Femur (tissue), 1 donor: ENCODE measurements at places on chromosomes 11 and 22.
A peak's percentile ranks its signal among the peaks of the same experiment; 100 is the strongest.

- no peak for DNase-seq
Measured at GRCh38 chr11:15649371-15650104, 534.8 kb downstream of the INSC start.

GRCh38 chr11:113137713-113138529 lies 176.5 kb upstream of the TTC12 start:
- no peak for DNase-seq

- DNase-seq = no peak
Measured at GRCh38 chr11:76148231-76148630, 58.1 kb downstream of the WNT11 start.

DNA sequence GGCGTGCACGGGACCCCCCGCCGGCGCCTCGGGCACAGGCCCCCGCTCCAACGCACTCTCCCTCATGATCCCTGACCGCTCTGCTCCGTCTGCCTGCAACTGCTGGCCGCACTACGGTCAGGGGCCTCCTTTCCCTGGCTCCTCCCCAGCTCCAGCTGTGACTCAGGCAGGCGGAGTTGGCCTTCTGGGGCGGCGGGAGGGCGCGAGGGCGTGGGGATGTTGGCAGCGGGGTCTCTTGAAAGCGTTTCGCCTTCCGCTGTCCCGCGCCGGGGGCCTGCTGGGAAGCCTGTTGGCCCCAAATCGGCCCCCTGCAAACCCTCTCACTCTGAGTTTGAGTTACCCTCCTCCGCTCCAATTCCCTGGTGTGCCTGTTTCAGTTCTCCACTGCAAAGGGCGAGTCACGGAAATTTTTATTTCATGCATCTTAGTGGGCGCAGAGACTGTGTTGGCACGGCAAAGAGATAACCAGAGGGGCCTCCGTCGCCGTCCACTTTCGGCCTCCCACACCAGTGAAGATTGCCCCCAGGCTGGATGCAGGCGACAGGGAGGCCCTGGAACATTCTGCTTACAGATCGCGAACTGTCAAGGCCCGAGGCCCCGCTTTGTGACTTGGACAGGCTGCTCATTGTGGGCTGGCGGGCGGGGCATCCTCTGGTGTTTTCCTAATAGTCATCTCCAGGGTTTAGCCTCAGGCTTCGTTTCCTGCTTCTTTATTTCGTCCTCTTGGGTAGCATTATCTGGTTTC lies at the start of gene CAVIN3:
Gene CAVIN3, minus strand, starts transcription at position 91 of the 745 bp plus-strand sequence. Its CDS starts 25 bp downstream, at position 66.
- peak; percentile 92 for DNase-seq

- DNase-seq = no peak
Measured at GRCh38 chr22:49608660-49609059, 219.0 kb downstream of the BRD1 start.

GRCh38 chr11:46582588-46582987 lies 11.2 kb downstream of the AMBRA1 start:
- DNase-seq = no peak

GRCh38 chr22:17945888-17946648 lies 78.3 kb downstream of the MICAL3 start:
- DNase-seq = no peak

- DNase-seq = no peak
Measured at GRCh38 chr11:90784241-90784814, 561.5 kb upstream of the CHORDC1 start.

GRCh38 chr22:46522797-46523196 lies 14.6 kb downstream of the CELSR1 start:
- DNase-seq = no peak

DNA sequence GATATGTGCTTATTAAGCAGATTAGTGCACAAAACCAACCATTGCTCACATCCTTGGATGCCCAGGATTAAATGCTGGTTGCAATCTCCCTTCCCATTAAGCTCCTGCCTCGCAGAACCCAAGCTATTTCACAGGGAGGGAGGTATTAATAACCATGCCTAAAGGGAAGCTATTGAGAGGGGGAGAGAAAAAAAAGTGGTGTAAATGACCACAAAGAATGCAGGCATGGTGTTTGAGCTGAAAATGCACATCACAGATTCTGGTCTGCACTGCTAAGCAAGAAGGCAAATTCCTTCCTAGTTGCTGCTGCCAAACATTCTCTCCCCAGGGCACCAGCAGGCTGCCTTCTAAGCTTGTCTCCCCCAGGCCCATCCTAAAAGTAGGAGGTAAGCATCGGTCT lies 92.0 kb upstream of the ISX start:
- peak; percentile 28 for DNase-seq

GRCh38 chr11:12724301-12725054 lies 50.3 kb downstream of the TEAD1 start:
- peak; percentile 62 for DNase-seq

DNA sequence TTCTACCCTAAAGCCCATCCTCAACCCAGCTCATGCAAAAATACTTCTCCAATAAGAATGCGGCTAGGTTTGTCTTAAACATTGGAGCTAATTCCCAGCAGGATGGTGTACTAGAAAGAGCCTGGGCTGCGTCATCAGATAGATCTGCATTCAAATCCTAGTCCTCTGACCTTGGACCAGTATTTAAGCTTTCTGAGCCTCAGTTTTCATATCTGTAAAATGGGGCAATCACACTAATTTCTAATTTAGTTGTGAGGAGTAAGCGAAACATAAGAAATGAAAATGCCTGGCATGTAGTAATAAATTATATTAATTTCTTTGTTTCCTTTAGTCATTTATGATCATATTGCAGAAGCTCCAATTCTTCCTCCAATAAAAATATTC lies 32.2 kb upstream of the ACCSL start:
- no peak for DNase-seq

- DNase-seq = no peak
Measured at GRCh38 chr11:132541794-132542193, 990.5 kb downstream of the OPCML start.

DNA sequence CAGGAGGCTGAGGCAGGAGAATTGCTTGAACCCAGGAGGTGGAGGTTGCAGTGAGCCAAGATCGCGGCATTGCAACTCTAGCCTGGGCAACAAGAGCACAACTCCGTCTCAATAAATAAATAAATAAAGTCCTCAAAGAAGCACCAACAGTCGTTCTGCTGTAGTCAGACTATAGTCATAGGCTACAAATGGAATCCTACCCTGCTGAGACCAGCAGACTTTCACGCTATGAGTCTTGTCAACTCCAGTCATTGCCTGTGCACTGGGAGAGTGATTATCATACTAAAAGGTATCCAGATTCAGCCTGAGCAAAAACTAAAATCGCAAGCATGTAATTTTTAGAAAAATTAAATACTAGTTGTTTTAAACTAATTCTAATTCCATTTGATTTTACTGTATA lies 19.6 kb downstream of the USP28 start:
- DNase-seq = no peak

DNA sequence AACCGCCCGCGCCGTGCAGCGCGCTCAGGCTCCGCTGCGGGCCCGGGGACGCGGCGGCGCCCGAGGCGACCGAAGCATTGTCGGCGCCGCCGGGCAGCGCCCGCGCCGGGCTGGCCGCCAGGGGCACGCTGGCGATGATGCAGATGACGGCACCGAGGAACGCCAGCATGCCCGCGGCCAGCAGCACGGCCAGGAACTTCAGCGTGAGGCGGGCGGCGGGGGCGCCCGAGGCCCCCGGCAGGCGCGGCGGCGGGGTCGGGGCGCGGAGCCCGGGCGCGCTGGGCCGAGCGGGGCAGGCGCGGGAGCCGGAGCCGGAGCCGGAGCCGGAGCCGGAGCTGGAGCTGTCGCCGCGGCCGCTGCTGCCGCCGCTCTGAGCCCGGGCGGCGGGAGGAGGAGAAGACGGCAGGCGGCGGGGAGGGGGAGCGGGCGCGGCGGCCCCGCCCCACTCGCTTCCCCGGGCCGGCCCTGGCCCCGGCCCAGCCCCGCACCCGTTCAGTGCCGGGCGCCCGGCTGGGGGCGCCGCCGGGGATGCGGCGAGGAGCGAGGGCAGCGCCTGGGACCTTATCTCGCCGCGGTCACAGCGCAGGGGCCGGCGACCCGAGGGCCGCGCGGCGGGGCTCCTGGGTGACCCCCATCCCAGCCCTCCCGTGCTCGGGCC lies at the start of gene NPTXR:
Gene NPTXR, minus strand, starts transcription at position 372 of the 658 bp plus-strand sequence.
- DNase-seq = peak; percentile 72

DNA sequence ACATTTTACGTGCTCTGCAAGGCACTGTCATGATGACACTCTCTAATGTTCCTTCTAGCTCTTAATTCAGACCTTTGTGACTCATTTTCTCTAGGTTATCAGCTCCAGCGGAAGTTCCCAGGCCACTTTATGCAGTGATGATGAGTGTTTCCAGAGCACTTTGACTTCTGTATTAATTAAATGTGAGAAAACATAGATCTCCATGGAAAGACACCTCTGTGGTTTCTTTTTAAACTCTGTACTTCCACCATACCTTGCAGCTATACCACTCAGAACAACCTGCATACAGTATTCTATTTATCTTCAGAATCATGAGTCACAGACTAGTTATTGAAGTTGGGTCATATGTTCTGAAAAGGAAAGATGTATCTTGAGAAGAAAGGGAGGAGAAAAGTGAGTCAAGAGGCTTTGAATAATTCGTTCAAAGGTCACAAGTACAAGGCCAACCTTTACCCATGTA lies 175.6 kb upstream of the TENM4 start:
- DNase-seq = no peak

GRCh38 chr11:3198815-3199214 lies 19.8 kb downstream of the MRGPRG start:
- no peak for DNase-seq

GRCh38 chr11:1460396-1460985 lies 26.1 kb downstream of the MOB2 start:
- no peak for DNase-seq

DNA sequence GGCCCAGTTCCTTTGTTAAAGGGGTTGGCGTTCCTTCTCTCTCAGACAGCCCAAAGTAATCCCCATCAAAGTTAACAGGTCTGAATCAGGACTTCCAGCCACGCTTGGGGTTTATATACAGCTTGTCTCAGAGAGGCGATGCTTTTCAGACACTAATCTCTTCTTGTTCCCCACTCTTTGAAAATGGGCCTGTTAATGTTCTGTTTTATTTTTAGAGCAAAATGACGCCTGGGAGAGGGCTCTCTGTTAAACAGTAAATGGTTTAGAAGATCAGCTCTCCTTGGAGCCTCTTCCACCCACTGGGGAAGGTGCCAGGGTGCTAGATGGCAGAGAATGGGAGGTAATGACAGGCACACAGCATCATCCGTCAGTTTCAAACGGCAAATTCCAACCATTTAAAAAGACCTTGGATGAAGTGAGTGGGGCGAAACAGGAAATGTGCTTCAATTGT lies 235.9 kb upstream of the NARS2 start:
- no peak for DNase-seq

DNA sequence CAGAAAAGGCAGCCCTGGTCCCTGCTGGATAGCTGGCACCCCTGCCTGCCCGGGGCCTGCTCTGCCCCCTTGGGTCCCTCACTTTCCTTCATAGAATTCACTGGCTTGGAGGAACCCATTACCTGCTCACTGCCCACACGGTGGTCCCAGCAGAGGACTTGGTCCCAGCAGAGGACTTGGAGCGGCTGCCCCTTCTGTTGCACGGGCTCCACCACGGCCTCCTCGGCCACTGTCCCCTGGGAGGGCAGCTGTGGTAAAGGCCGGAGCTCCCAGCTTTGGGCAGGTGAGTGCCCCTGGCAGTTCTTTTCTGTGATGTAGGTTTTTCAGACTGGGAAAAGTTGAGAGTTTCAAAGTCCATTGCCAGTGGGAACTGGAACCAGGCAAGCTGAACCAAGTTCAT lies 25.9 kb downstream of the BRSK2 start:
- DNase-seq = no peak

GRCh38 chr22:49188091-49188490 lies 639.6 kb downstream of the BRD1 start:
- DNase-seq = no peak

- no peak for DNase-seq
Measured at GRCh38 chr22:32533265-32534111, 58.9 kb downstream of the FBXO7 start.

GRCh38 chr11:69657911-69658625 lies 17.1 kb downstream of the LTO1 start:
- DNase-seq = no peak

- no peak for DNase-seq
Measured at GRCh38 chr11:29435421-29435820, 581.4 kb downstream of the KCNA4 start.

- DNase-seq = peak; percentile 80
Measured at GRCh38 chr11:46889689-46890475, 28.5 kb downstream of the LRP4 start.

- DNase-seq = peak; percentile 85
Measured at GRCh38 chr11:62611705-62612365, 740 bp downstream of the EML3 start.

GRCh38 chr22:44331881-44332714 lies 19.3 kb upstream of the SHISAL1 start:
- peak; percentile 52 for DNase-seq

- no peak for DNase-seq
Measured at GRCh38 chr11:3667149-3668035, 3.8 kb downstream of the CHRNA10 start.

DNA sequence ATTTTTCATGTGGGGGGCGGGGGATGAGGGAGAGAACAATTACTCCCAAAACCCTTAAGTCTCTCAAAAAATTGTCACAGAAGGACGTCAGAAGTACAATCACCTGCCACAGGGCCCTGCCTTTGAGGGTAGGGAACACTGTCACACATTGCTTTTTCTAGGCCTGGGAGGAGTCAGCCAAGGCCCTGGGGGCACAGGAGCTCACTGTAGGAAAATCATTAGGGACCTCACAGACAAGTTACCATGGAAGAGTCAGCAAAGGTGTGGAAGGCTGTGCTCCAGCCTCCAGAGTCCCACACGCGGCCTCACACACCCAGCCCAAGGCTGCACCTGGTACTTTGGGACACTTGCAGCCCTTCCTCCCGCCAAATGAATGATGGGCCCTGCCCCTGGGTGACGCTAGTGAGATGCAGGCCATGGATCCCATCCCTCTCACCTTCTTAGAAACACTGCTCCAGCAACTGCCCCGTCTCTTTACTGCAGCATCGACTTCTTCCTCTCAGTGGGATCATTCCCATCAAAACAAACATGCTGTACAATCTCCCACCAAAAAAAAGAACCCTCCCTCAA lies 3.3 kb downstream of the PLEKHA7 start:
- no peak for DNase-seq

DNA sequence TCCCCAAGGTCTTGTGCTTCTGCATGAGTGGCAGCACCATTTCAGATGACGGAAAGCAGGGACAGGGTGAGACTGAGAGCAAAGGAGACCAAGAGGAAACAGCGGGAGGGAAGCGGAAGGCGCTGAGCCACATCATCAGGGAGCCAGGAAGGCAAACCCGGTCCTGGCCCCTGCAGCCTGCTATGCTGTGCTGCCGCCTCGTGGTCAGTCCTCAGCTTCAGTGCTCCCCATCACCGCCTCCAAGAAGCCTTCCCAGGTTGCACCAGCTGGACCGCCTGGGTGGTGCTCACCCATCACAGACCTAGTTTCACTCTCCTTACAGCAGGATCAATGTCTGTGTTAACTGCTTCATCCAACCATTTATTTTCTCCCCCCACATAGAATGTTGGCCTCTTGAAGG lies 73.0 kb upstream of the PHF21B start:
- no peak for DNase-seq

GRCh38 chr22:38203090-38203810 lies 1.5 kb downstream of the MAFF start:
- no peak for DNase-seq
